NK-92 treated with Interleukin-12 subunit alpha and Interleukin-12 subunit beta, amount 100 ng/mL, for 24 hours (cell line): ENCODE measurements at places on chromosomes 5 and 9.

- DNase-seq: no peak
Observed at GRCh38 chr5:10827571-10827970, 66.5 kb upstream of the DAP start.

- DNase-seq: no peak
Observed at GRCh38 chr5:40389591-40389990, 290.1 kb upstream of the PTGER4 start.

DNA sequence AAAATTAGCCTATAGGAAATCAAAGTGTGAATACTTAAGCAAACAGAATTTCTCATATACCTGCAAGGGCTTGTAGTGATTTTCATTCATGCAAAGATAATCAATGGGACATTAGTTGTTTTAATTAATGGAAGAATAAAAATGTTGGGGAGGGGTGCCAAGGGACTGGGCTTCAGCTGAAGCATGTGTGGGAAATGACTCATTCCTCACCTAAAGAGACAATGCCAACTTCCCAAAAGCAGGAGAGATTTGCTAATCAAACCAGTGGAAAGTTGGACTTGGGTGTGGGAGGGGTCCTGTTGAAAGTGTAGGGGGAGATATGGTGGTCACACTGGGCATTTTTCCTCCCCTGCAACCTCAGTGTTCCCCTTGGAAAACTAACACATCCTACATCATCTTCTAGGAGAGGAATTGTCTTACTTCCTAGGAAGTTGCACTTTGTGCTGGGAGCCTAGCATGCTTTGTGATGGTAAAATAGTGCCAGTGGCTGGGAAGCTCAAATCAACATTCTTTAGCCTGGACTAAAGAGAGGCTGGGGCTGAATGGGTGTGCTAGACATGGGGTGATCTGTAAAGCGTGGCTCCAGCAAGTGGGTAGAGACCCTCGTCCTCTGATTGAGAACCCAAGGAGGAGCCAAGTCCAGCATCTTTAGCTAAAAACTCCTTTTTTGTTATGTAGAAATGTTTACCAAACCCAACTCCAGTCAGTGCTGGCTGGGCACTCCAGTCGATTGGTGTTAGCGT is 6.4 kb upstream of the LHX2 start:
- no peak for DNase-seq

- DNase-seq: no peak
Observed at GRCh38 chr9:106622164-106622487, 240.8 kb upstream of the ZNF462 start.

DNA sequence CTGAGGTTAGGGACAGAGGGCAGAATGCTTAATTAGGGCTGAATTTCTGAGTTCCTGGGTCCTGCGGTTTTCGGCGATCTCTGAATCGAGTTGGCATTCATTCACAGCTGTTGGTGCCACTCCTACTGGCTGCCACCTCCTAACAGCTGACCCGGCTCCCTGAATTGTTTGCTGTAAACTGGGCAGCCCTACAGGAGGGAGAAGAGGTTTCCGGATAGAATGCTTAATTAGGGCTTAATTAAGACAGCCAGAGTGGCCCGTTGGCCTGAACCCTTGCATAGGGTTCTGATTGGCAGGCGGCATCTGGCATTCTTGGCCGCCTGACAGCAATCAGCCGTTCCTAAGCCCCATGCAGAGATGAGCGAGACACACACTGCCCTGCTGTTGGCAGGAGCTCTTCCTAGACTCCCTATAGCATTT is 25.7 kb downstream of the FRMPD1 start:
- no peak for DNase-seq

GRCh38 chr5:172954751-172955159 is 4.5 kb upstream of the RPL26L1 start:
- DNase-seq: no peak

- no peak for DNase-seq
Observed at GRCh38 chr5:150771034-150771795, 7.3 kb upstream of the SMIM3 start.

DNA sequence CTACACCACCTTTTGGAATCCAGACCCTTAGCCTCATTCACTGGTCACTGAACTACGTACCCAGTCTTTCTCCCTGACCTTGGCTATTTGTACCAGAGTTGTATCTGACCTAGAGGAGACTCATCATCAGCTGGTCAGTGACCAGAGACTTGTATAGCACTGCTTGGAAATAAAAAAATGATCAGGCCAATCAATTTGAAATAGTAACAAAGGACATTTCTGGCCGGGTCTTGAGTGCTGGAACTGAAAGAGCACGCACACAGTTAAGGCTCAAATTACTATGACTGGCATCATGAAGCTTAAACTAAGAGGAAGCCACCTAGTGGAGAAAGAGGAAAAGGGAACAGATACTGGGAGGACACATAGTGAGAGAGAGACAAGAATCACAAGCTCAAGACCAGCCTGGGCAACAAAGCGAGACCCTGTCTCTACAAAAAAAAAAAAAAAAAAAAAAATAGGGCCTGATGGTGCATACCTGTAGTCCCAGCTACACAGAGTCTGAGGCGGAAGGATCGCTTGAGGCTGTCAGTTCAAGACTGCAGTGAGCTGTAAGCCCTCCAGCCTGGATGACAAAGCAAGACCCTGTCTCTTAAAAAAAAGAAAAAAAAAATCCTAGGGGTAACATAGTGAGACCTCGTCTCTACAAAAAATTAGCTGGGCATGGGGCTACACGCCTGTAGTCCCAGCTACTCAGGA is 12.8 kb upstream of the SRP19 start:
- DNase-seq: no peak

GRCh38 chr5:157924490-157924889 is 65.5 kb upstream of the CLINT1 start:
- DNase-seq: no peak

DNA sequence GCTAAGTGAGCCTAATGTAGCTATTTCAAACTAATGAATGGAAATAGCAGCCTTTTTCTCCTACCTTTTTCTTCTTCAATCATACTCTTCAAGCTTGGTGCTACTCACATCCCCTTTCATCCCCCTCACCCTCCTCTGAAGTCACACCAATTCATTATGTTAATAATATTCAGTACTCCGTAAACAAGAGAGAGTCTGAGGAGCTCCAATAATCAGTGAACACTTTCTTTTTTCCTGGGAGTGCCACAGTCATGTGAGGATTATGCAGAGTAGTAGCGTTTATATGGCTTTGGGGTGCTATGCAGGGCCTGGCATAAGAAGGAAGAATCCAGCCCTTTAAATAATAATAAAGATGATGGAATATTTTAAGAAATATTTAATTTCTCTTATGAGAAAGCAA is 354.3 kb upstream of the CTNND2 start:
- DNase-seq: no peak

DNA sequence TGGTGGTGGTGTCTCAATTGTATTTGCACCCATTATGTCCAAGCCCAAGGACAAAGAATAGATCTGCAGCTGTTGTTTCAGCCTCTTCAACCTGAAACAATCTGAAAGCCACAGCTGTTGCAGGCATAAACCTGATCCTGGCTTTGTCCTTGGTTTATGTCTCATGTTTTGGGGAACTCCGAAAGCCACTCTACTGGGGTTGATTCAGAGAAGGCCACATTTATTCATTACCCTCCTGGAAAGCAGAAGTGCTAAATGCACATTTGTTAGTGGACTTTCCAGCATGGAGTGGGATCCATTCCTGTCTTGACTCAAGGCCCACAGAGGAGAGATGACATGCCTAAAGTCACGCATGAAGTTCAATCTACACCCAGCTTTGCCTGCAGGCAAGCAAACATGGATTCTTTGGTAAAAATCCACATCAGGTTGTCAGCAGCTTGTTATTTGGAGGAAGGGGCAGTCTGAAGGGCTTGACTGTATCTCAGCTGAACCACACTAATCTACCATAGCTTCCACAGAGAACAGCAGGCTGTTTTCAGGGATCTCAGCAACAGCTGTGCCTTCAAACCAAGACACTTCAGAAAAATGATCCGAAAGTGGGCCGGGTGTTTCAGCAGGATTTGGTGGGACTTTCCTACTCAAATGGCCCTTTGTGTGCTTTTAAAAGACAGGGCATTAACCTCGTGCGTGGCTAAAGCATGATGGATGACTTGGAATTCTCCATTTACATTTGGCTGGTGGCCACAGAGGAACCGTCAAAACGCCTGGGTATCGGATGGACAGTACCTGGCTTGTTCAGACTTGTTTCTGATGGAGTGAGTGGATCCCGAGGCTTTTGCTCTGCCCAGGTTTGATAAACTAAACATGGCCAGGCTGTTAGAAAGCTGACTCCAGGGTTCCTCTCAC is 36.2 kb upstream of the ADAM19 start:
- no peak for DNase-seq

GRCh38 chr9:125415583-125416460 is 154.2 kb downstream of the GAPVD1 start:
- no peak for DNase-seq

DNA sequence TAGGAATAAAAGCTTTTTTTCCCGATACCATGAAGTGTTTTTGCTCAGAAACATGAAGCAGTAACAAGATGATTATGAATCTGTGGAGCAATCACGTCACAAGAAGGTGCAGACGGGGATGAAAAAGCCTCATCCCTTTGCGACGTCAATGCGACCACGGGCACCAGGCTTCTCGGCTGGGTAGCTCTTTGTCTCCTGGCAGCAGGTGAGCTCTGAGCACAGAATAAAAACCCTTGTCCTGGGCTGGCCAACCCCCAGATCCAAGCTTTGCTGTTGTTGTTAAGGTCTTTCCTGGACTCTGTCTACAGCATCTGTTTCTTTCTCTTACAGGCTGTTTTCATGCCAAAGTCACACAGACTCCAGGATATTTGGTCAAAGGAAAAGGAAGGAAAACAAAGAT is 113.8 kb downstream of the ANKRD18B start:
- no peak for DNase-seq

GRCh38 chr9:79613145-79613544 is 41.4 kb downstream of the TLE4 start:
- DNase-seq: no peak

GRCh38 chr5:98214240-98215051 is 559.0 kb upstream of the RGMB start:
- DNase-seq: no peak

DNA sequence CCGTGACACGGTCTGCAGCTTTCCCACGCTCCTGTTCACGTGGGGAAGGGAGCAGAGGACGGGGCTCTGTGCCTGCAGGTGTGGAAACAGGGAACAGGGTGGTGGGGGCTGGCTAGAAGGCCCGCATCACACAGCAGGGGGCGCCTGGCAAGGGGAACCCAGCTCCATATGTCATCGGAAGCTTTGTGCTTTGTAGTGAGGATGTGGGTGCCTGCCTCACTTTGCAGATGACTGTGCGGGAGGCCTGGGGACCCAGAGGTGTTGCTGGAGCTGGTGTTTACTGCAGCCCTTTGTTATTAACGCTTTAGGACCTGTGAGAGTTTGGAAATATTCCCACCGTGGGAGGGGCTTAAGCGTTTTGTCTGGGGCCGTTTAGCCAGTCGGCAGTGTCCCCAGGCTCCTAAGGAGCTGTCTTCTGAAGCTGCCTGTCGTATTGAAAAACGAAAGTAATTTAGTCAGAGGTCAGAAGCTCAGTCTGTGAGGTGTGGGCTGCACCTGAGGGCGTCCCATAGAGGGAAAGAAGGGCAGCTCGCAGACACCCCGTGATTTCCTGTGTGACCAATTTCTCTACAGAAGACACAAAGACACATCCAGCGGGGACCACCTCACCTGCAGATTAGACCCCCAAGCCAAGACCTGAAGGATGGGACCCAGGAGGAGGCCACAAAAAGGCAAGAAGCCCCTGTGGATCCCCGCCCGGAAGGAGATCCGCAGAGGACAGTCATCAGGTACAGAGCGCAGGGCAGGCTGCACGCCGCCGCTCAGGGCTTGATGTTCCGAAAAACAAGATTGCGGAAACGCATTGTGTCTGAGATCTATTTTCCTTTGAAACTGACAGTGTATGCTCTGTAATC is 9.1 kb downstream of the MAN1B1 start:
- peak; percentile 72 for DNase-seq

- no peak for DNase-seq
Observed at GRCh38 chr9:14992516-14992915, 82.3 kb upstream of the FREM1 start.

GRCh38 chr5:68374796-68375518 is 159.4 kb downstream of the PIK3R1 start:
- DNase-seq: no peak

GRCh38 chr5:108084105-108084504 is 297.8 kb downstream of the FBXL17 start:
- DNase-seq: no peak

- no peak for DNase-seq
Observed at GRCh38 chr9:136242918-136243525, 2.6 kb downstream of the QSOX2 start.

DNA sequence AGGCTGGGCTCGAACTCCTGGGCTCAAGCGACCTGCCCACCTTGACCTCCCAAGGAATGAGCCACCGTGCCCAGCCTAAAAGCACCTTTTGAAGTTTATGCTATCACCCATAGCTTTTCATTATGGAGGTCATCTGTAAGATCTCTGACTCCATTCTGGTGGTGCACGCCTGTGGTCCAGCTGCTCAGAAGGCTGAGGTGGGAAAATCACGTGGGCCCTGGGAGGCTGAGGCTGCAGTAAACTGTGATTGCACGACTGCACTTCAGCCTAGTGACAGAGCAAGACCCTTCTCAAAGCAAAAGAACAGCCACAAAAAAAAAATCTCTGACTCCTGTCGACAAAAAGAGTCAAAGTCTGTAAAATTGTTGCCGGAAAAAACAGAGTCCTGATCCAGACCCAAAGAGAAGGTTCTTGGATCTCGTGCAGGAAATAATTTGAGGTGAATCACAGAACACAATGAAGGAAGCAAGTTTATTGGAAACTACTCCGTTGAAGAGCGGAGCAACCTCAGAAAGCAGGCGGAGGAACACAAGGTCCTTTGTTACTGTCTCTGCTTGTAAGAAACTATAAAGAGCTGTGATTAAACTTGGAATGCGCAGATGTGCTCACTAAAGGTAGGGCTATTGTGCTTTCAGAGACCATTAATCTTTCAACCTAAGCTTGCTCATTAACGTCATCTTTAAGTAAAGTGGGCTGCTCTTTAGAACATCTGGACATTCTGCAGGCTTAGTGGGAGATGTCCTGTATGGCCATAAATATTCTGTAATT is 2.0 kb upstream of the HAUS6 start:
- no peak for DNase-seq

DNA sequence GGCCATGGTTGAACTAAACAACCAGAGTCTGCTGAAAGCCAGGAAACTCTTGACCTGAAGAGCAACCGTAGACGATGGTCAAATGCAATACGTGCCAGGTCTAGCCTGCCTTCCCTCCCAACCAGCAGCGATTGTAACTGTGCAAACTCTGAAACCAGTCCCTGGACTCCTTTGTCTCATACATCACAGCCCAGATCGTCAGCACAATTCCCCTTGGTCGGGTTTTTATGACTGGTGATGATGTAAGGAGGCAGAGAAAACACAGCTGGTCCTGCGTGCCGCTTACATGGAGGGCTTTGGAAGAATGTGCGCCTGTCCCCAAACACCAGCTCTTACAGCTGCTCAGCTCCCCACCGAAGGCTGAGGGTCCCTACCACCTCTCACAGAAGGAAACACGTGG is 24.6 kb downstream of the SMIM23 start:
- no peak for DNase-seq

GRCh38 chr9:133657120-133657661 is 21.0 kb downstream of the DBH start:
- no peak for DNase-seq

DNA sequence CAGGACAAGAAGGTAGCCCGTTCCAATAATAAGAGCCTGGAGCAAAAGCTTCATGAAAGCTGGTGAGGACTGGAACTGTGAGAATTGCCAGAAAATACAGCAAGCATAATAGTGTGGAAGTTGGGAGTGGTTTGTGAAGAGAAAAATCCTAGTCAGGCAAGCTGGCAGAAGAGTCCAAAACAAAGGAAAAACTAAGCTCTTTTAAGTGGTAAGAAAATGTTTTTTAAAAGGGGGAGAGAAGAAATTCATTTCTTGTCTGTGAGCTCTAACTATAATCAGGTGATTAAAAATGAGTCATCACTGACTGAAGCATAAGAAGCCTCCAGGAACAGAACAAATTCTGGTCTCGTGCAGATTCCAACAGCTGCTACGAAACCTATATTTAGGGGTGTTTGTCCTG is 102.6 kb downstream of the CAAP1 start:
- DNase-seq: no peak
